T-helper 2 cell (primary cell): ENCODE measurements at places on chromosomes 2 and 18.
A peak's percentile ranks its signal among the peaks of the same experiment; 100 is the strongest.

DNA sequence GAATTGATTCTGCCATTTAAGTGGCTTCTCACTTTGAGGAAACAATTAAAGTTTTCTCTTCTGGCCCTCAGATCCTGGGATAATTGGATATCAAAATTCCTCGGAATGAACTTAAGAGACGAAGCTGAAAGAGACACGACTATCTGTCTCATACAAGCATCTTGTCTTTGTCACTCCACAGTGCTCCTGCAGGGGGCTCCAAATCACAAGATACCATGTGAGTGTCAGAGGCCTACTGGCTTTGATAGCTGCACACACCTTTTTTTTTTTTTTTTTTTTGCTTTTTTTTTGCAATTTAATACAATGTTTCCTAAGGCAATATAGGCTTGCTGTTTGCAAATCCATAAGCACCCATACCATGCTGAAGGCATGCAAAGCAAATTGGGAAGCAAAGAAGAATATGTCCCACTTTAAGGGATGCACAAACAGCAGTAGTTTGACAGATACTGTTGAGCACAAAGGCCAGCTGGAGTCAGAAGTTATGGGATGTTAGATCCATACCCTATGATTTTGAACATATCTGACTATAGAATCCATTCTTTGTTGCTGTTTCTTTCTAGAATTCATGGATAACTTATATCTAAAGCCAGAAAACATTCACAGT is 109.0 kb upstream of the CBLN2 start:
- no peak for DNase-seq

GRCh38 chr2:241860184-241861078 is 1.7 kb upstream of the PDCD1 start:
- no peak for DNase-seq

DNA sequence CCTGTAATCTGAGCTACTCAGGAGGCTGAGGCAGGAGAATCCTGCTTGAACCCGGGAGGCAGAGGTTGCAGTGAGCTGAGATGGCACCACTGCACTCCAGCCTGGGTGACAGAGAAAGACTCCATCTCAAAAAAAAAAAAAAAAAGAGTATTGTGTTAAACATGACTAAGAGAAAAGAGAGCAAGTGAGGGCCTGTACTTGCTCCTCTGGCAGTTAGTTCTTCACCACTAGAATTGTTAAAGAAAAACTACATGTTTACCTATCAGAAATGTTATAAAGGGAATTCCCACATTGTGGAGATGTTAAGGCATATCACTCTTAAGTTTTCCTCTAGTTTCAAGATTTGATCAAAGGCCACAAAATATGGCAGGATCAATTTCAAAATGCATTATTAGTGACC is 75.4 kb upstream of the LRATD1 start:
- DNase-seq, result no peak

GRCh38 chr2:71789556-71790204 is 336.3 kb downstream of the DYSF start:
- no peak for DNase-seq

GRCh38 chr2:47307066-47307465 is 95.9 kb upstream of the MSH2 start:
- DNase-seq, result no peak

- DNase-seq, result no peak
Observed at GRCh38 chr18:63293935-63294334, 25.6 kb downstream of the BCL2 start.

DNA sequence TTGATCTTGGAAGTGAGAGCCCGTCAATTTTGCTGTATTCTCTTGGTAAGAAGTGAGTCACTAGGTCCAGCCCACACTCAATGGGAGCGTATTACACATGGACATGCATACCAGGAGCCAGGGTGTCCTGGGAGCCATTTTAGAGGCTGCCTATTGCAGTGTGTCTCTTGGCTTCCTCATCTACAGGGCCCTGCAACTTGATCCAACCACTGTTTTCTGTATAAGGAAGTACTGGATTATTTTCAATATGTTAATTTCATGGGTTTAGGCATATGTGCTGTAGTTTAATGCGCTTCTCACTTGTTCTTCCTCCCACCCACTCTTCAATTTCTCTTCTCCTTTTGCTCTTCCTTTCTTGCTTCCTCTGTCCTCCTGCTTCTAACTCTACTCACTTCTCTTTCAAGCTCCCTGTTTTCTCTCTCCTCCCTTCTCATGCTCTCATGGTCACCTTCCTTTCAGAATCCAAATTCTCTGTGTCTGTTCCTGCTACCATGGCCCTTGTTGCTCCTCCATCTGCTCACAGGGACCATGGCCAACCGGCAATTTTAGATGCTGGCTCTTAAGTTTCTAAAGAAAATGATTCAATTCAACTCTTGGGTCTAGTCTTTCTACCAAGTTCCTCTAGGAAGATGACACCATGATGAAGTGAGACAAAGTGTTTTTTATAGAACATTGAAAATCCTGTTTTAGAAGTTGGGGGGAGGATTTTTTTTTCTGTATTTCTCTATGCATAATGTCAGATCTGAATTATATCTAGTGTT is 152.0 kb upstream of the ZEB2 start:
- DNase-seq, result no peak

DNA sequence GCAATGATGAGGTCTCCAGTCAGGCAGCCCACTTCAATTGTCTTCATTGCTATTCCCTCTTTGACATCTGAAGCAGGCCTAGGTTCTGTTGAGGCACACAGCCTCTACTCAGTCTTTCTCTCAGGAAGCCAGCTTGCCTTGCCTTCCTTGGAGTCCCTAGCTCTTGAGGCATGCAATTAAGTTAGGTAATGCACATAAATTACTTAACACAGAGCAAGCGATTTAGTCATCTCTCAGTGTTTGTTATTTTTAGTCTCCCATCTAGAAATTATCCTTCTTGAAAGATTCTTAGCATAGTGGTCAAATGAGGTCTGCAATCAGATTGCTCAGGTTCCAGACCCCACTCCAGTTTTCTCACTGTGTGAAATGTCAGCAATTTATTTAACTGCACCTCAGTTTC is 32.0 kb downstream of the SULT1C4 start:
- DNase-seq, result no peak

- DNase-seq, result no peak
Observed at GRCh38 chr2:24929230-24929629, 9.2 kb upstream of the ADCY3 start.

DNA sequence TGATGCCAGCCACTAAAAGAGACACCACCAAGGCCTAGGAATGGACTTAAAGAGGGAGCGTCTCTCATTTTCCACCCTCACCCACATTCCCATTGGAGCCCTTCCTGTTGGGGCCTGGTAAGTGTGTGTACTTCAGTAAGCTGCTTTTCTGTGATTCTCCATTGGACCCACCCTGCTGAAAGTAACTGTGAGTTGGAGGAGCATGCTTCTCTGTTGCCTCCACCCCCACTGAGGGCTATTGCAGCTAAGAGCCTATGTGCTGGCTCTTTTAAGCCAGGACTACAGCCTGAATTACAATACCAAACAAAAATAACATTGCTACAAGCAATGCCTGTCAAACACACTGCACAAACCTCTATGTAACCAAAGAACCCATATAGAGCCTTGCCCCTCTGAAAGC is 81.1 kb downstream of the TRABD2A start:
- DNase-seq, result peak; percentile 8

DNA sequence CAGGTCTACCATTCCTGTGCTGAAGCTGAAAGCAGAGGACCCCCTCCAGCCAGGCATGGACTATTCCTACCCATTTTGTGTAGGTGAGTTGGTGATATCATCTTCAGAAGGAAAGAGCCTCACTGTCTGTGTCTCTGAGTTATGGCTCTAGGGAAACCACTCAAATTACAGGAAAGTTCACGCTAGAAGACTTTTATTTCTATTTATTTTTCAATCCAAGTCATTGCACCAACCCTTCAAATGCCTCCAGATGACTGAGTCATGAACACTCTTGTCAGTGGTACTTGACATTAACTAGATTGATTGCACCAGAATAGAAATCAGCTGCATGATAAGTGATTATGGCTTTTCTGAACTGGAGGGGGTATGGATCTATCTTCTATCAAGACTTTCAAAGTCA is 338.4 kb downstream of the MBD2 start:
- DNase-seq, result no peak

GRCh38 chr2:85485815-85486214 is 53.2 kb upstream of the MAT2A start:
- DNase-seq, result no peak

- no peak for DNase-seq
Observed at GRCh38 chr2:193891023-193891422, 1696.3 kb upstream of the TMEFF2 start.

GRCh38 chr18:59631583-59632181 is 65.5 kb downstream of the CCBE1 start:
- no peak for DNase-seq

- DNase-seq, result no peak
Observed at GRCh38 chr2:241649404-241649803, 11.9 kb downstream of the ATG4B start.

- DNase-seq, result no peak
Observed at GRCh38 chr18:8947566-8947965, 154.9 kb upstream of the NDUFV2 start.

DNA sequence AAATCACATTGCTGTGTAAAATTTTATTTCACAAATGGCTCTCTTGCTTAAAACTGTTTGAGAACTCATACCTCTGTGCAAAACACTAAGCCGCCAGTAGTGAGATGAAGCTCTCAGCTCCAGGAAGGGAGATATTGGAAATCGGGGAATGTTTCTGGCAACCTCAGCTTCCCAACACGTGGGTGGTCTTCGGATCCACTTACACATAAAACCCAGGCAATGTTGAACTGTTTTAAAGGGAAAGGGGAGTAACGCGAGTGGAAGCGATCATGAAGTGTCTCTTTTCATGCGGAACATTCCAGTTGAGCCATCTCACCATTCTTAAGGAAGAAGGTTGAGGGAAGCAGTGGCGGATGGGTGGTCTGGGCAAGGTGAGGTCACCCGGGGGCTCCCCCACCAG is 136.8 kb downstream of the ASB1 start:
- no peak for DNase-seq

- DNase-seq, result no peak
Observed at GRCh38 chr2:232584238-232584637, 33.7 kb downstream of the EIF4E2 start.

- no peak for DNase-seq
Observed at GRCh38 chr2:214246417-214246816, 164.4 kb upstream of the VWC2L start.

GRCh38 chr2:231612109-231612455 is 19.4 kb downstream of the TEX44 start:
- DNase-seq, result no peak

- no peak for DNase-seq
Observed at GRCh38 chr18:67969458-67969857, 452.9 kb upstream of the DSEL start.

DNA sequence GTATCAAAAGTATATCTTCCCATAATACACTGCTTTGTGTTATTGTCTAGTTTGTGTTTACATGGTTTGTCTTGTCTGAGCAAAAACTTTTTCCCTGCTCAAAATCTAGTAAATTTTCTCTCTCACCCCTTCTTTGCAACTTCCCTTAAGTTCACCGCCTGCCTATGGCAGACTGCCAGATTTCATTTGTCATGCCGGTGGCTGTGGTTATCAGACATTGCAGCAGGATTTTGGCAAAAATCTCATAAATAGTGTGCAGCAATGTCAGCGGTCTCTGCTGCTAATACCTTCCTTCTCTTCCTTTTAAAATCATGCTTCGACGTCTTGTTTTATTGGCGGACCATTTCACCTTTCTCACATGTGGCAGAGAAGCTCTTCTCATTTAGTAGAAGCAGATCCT is 45.6 kb upstream of the TMEM178A start:
- no peak for DNase-seq

DNA sequence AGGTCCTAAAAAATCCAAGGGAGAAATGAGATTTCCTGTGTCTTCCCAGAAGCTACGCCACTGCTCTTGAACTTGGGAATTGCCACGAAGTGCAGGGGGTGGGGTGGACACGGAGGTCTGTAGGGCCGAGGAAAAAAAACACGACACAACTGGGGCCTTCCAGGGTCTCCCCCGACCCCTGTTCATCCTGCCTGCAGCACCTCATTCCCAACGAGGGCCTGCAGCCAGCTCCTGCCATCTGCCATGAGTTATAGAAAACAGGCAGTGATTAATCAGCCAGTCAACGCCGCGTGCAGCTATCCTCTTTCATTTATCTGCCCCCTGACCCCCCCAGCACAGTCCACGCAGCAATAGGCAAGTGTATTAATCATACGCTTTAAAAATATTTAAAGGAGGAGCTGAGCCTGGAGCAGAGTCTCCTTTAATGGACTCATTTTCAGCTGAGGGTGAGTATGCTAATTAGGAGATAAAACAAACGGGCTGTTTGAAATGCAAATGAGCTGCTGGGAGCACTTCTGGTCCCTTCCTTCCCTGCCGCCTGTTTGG is 209.9 kb downstream of the TFCP2L1 start:
- no peak for DNase-seq

- DNase-seq, result no peak
Observed at GRCh38 chr2:64612575-64613195, 41.0 kb downstream of the SERTAD2 start.

DNA sequence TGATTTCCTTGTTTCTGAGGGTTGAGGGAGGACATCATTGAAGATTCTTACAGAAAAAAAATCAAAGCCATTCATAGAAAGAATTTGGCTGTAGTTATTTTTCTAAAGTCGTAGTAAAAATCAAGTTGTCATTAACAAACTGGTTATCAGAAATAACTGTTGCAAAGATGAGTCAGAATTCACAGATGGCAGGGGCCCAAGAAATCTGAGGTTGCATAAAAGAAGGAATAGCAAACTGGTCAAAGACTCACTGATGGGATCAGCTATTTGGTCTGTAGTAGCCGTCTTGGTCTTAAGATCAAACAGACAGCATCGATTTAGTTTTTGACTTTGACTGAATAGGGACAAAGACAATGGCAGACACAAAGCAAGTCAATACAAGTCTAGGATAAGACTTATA is 334.3 kb downstream of the FIGN start:
- DNase-seq, result no peak

DNA sequence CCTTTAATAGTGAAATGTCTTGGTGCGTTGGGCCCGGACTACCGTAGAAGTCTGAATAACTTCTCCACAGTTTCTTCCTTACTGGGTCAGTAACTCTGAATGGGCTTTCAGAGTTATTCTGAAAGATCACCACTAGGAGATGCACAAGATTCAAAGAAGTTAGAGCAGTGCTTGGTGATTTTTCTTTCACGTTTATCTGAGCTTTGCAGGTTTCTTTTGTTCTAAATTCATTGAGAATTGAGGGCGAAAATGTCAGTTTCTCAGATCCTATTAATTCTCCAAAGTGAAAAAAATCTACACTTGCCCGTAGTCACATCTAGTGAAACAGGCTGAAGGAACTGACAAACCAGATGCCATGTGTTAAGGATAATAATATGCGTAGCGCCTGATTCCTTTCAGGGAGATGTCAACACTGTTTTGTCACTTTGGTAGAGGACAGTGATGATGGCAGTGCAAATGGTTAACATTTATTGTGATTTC is 70.1 kb downstream of the QPCT start:
- no peak for DNase-seq

- no peak for DNase-seq
Observed at GRCh38 chr2:209917154-209917771, 85.2 kb upstream of the RPE start.
